ENCODE measurements at places on chromosomes 3 and 15. TPM values are rescaled to one million over a fixed set of nuclear protein-coding genes. Genes with fewer than 3 reads are reported as not detected.

ISLR gene
- total RNA-seq, result 0.48 TPM

- DNase-seq, result no peak
Measured at GRCh38 chr3:98333989-98334606, 19.6 kb upstream of the OR5K4 start.

- no peak for DNase-seq
Measured at GRCh38 chr3:71307991-71308697, 275.4 kb downstream of the FOXP1 start.

- DNase-seq, result no peak
Measured at GRCh38 chr3:65938676-65939075, 100.0 kb downstream of the MAGI1 start.

GASK1A gene
- 2.3 TPM for total RNA-seq

DNA sequence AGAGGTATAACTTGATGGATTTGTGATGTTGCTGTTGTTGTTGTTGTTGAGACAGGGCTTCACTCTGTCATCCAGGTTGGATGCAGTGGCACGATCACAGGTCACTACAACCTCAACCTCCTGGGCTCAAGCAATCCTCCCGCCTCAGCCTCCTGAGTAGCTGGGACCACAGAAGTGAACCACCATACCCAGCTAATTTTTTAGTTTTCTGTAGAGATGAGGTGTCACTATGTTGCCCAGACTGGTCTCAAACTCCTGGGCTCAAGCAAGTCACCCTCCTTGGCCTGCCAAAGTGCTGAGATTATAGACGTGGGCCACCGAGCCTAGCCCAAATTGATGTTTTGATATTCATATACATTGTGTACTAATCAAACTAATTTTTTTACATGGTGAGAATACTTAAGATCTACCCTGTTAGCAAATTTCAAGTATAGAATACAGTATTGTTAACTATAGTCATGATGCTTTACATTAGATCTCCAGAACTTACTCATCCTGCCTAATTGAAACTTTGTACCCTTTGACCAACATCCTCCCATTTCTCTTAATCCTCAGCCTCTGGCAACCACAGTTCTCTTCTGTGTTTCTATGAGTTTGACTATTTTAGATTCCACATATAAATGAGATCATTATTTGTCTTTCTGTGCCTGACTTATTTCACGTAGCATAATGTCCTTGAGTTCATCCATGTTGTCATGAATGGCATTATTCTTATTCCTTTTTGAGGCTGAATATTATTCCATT, 23.2 kb downstream of the LMCD1 start:
- DNase-seq, result no peak

DNA sequence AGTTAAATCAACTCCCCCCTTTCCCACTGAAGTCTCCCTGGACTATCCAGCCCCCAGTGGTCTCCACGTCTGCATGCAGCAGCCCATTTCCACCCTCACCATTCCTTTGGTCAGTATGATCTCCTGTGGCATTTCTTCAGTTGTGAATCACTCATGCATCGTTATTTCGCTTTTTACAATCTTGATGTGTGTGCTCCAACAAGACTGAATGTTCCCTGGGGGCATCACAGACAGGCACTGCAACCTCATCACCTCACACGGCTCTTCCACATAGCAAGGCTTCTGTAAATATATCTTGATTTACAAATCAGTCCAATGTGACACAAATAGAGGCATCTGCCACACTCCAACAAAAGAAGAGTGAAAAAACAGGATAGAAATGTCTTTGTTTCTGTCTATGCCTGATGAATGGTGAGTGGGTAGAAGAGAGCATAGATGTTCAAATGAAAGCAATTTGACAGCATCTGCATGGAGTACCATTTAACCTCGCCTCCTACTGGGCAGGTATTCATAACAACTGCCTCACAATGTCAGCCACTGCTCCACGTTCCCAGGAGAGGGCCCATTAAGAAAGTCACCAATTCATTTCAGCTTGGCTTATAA, 5.2 kb downstream of the HEG1 start:
- DNase-seq, result no peak

- DNase-seq, result no peak
Measured at GRCh38 chr15:33160581-33161165, 33.8 kb downstream of the FMN1 start.

GRCh38 chr3:27216295-27216855, 152.8 kb downstream of the NEK10 start:
- DNase-seq, result no peak

GPR149 gene
- not detected for total RNA-seq

DNA sequence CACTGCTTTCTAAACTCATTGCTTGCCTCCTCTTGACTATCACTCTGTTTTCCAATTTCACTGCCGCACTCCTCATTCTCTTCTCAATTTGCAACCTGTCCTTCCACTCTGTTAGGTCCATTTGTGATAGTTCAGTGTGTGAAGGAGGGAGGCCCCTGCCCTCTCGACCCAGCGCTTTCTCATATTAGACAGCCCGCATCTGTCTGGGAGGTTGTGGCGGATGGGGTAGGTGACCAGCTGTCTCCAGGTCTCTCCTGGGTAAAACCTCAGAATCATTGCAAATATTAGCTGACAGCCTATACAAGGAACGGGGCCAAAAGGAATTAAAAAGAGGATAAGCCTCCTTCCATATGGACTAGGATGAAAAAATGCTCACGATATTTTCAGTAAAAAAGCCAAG, 358.3 kb downstream of the SHQ1 start:
- no peak for DNase-seq

DNA sequence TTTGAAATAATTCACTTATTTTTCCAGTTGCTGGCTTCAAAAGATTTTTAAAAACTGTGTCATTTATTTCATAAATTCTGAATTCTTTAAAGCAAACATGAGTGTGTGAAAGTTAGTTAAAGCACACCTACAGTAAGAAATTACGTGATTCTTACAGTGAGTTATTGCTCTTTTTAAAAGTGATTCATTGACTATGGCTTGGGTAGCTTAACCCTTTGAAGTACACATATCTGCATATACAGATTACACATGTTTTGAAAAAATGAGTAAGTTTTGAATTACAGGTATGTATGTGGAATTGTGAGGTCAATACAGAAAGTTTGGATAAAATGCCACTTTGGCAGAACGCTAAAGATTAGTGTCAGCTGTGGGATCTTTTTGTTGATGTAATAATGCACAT, 64.5 kb upstream of the MBNL1 start:
- peak; percentile 5 for DNase-seq

DNA sequence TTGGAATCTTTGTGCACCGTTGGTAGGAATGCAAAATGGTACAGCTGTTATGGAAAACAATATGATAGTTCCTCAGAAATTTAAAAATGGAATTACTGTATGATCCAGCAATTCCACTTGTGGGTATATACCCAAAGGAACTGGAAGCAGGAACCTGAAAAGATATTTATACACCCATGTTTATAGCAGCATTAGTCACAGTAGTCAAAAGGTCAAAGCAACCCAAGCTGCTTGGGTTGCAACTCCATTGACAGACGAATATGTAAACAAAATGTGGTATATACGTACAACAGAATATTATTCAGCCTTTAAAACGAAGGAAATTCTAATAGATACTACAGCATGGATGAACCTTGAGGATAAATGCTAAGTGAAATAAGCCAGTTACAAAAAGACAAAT, 35.0 kb upstream of the CAPN3 start:
- no peak for DNase-seq

DNA sequence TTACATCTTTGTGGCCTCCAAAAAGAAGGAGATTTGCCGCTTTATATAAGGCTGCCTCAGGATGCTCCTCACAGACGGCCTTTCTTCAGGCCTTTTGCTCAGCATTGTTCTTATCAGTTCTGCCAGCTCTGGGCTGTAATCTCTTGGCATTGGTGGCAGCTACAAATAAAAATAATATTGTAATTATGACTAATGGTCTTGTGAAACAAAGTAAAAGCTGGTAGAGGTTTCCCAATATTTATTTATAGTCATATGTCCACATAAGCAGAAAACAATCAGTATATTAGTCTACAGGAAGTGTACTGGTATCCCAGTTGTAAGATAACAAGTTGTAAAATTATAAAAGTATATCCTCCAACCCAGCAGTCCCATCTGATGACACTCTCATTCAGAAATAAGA, 7.3 kb downstream of the NEK4 start:
- DNase-seq, result no peak

GRCh38 chr3:113223475-113224281, 12.3 kb downstream of the BOC start:
- DNase-seq, result no peak

DNA sequence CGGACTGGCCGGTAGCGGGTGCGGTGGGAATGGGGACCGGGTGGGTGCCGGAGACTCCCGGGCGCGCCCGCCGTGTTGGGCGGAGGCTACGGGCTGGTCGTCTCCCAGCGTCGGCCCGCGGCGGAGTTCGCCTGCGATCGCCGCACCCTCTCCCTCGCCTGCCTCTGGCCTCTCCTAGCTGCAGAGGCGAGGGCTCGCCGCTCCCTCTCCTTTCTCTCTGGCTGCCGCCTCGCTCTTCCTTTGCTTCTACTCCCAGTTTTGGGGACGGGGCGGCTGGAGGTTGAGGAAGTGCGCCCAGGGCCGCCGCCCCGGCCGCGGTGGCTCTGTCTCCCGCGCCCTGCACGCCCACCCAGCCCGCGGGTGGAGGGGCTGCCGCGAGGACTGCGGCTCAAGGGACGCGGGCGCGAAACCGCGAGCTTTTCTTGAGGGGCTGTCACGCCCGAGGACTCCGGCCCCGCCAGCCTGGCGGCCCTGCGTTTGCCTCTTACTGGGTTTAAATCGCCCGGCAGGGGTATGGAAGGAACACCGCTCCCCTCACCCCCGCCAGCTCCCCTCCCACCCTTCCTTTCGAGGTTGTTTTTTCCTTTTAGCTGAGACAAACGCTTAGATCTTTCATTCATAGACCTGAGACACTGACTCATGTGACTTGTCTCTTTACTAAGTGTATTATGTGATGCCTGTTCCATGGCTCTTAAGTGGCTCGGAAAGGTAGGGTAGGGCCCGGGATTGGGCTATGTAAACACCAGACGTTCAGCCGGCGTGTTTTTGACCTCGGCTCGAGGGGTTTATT, 654 bp downstream of the PIK3CA start:
- DNase-seq, result no peak

GRCh38 chr3:100043271-100043670, 71.0 kb downstream of the FILIP1L start:
- no peak for DNase-seq

DNA sequence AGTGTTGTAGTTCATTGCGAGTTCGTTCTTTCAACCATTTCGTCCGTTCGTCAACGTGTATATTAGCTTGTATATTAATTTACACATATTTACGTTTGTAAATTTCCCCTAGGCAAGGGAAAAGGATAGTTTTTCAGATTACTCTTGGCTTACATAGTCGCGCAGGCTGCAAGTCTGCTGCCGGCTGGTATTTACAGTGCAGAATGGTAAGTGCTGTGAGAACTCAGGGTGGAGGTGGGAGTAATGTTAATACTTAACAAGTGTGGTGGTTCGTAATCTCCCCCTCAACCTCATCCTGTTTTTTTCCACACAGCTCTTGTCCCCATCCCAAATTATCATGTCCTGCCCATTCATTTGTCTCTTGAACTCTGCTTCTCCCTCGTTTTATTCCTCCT, 766 bp downstream of the FAM98B start:
- no peak for DNase-seq

DNA sequence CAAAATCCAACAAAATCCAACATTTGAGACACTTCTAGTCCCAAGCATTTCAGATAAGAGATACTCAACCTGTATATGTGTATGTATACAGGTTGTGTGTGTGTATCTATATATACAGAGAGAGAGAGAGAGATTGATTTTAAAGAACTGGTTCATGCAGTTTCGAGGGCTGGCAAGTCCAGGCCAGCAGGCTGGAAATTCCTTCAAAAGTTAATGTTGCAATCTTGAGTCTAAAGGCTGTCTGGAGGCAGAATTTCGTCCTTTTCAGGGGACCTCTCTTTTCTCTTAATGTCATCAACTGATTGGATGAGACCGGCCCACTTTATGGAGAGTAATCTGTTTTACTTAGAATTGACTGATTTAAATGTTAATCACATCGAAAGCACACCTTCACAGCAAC, 199.6 kb upstream of the IL12A start:
- DNase-seq, result no peak

GRCh38 chr3:48532977-48533337, 23.6 kb downstream of the PFKFB4 start:
- no peak for DNase-seq

TEX55 gene
- total RNA-seq, result not detected

- DNase-seq, result no peak
Measured at GRCh38 chr3:141860086-141860669, 16.3 kb upstream of the ATP1B3 start.

Measured in kidney epithelial cell (primary cell).